Activated T-helper 17 cell treated with anti-CD3 and anti-CD28 coated beads, Interleukin-2, amount 50 U/mL, for 72 hours (primary cell): ENCODE measurements at places on chromosomes 16 and 17.

DNA sequence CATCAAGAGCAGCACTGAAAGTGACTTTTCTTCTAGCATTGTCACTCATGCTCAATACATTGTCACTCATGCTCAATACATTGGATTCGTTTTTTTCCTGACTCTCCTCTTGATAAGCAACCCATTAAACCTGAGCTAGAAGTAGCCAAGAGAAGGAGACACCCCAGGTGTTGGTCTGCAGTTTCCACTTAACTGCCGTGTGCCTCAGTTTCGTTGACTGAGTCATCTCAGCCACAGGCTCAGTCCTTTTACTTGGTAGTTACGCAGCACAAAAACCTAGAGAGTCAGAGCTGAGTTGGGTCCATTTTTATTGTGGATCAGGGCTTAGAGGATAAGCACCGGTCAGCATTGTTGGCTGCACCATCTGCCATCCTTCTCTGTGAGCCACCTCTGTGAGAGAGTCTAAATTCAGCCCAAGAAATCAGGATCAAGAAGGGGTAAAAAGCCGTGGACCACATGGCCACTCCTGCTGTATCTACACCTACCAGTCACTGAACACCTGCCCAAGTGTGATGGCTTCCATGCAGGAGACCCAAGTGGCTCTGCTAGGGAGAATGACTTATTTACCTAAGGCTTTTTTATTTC, 11.3 kb downstream of the GINS2 start:
- ATAC-seq = peak; percentile 68

GRCh38 chr17:50649042-50649908, 14.6 kb downstream of the ABCC3 start:
- no peak for ATAC-seq

GRCh38 chr17:18859256-18859655, 1.3 kb downstream of the PRPSAP2 start:
- ATAC-seq = no peak

DNA sequence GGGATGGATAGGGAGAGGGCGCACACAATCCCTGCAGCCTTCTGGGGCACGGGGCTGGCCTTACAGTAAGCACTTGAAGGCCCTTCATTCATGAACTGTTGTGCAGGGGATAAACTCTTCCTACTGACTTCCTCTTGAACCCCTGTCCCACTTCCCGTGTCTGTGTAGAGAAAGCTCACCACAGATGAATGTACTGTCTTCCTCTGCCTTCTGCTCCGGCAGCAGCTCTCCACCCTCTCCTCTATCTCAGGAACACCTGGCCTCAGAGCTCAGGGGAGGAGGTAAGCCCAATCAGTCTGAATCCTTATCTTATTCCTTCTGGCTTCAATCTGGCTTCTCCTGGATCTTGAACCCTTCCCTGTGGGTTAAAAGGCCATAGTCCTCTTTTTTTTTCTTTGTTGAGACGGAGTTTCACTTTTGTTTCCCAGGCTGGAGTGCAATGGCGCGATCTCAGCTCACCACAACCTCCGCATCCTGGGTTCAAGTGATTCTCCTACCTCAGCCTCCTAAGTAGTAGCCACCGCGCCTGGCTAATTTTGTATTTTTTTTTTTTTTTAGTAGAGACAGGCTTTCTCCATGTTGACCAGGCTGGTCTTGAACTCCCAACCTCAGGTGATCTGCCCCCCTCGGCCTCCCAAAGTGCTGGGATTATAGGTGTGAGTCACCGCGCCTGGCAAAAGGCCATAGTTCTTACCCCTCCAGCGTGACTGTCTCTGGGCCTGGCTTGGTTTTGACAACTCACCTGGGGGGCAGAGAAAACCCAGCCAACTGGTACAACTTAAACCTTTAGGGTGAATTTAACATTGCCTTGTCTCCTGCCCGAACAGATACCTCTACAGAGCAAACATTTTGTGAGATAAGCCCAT, 7.2 kb upstream of the SLC52A1 start:
- peak; percentile 54 for ATAC-seq

DNA sequence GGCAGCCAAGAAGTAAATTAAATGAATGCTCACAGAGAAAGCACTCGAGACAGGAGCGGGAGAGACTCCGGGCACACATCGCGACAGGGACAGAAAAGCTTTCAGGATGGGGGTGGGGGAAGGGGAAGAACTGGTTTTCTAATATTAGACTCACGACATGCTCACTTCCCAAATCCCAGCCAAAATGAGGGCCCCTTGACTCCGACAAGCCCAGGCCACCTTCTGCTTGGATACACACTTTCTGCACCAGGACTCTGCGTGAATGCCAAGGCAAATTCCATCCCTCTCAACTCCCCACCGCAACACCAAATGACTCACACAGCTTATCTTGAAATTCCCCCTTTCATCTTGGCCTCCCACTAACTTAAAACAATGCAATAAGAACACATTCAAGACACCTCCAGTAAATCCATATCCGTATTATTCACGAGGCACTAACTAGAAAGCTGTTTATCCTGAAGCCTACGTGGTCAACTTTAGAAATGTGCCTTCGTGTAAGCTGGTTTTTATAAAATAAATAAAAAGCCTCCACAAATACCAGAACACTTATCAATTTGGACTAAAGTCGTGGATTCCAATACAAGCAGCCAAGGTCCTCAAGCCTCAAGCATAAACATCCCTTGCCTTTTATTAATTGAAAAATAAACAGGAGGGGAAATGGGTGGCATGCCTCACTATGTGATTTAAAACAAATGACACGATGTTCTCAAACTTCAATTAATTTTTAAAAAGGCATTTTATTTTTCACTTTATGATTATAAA, 46.1 kb downstream of the NXN start:
- no peak for ATAC-seq

DNA sequence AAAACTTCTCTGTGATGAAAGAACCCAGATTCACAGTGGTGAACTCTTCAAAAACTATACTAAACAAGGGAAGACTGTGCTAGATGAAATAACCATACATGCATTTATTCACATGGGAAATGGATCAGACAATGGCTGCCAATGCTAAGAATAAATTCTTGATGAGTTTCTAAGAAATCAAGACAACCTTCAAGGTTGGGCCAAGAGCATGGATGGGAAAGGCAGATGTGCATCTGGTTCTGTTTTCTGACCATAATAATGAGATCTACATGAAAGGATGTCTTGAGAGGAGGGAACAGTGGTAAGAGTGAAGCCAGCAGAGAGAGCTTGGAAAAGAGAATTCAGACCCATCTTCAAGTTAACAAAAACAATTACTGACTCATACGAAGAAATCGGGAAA, 31.4 kb downstream of the ANKRD11 start:
- ATAC-seq = no peak

DNA sequence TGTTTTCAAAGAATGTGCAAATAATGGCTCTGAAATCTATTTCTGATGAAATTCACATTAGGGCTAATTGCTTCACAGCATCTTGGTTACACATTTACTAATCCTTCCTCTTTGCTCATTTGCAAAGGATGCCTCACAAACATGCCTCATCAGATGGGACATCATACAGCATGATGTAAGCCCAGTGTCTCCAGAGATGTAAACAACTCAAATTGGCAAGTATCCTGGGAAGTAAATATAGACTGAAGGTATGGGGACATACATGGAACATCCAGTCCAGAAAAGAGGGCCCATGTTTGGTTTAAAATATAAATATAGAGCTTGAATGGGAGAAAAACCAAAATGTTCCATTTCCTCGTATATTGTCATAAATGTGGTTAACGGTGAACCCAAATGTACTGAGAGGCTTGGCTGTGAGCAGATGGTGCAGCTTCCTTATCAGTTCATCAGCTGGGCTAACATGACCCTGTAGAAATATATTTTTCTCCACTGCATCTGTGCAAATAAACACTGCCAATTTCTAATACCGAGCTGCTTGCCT, 142.9 kb upstream of the NUDT7 start:
- ATAC-seq = no peak

DNA sequence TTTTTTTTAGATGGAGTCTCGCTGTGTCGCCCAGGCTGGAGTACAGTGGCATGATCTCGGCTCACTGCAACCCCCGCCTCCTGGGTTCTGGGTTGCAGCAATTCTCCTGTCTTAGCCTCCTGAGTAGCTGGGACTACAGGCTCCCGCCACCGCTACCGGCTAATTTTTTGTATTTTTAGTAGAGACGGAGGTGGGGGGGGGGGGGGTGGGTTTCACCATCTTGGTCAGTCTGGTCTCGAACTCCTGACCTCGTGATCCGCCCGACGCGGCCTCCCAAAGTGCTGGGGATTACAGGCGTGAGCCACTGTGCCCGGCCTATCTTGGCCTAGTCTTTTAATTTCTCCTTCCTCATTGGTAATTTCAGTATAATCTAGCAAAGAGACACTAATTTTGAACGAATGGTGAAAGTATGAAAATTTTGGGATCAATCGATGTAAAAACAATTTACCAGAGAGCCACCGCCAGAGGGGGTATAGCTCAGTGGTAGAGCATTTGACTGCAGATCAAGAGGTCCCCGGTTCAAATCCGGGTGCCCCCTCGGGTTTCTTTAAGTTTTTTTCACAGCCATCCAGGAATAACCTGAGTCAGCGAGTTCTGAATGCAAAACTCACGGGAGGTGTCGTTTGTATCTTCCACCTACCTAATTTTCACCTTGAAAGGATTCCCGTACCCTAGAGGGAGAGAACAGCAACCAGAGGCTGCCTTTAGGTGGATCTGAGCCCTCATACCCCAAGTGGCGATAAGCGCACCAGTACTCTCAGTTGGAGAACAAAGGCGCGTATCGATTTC, 2.5 kb upstream of the LASP1 start:
- ATAC-seq = no peak

DNA sequence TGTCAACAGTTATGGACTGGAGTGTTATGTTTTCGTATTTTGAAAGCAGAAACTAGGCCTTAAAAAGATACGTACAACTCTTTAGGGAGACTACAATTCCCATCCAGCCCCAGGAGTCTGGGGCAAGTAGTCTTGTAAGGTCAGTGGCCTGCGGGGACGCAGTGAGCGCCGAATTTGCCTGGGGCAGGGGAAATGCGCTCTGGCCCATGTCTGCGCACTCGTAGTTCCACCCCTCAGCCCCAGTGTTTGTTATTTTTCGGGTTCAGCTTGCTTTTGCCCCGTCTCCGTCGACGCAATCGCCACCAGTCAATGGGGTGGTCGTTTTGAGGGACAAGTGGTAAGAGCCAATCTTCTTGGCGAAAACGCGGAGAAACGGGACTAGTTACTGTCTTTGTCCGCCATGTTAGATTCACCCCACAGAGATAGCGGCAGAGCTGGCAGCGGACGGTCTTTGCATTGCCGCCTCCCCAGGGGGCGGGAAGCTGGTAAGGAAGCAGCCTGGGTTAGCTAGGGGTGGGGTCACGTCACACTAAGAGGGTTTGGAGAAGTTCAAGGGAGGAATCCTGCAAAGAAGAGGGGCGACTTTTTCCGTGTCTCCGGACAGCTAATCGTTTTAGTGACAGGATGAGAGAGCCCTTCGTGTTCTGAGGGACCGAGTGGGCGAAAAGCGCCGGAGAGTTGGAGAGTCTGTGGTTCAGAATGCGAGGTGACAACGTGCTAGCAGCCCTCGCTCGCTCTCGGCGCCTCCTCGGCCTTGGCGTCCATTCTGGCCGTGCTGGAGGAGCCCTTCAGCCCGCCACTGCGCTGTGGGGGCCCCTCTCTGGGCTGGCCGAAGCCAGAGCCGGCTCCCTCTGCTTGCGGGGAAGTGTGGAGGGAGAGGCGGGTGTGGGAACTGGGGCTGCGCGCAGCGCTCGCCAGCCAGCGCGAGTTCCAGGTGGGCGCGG, 1.1 kb upstream of the BRCA1 start:
- ATAC-seq = no peak
